Stimulated activated naive CD8-positive, alpha-beta T cell treated with anti-CD3 and anti-CD28 coated beads, Interleukin-15, Interleukin-2, amounts not matched to agents 100 U/mL and 50 U/mL, for 24 hours (primary cell): ENCODE measurements at places on chromosomes 2 and 18.

- no peak for DNase-seq
Measured at GRCh38 chr2:233892793-233893192, 24.4 kb upstream of the TRPM8 start.

GRCh38 chr2:149540138-149540537, 47.4 kb downstream of the MMADHC start:
- no peak for DNase-seq

DNA sequence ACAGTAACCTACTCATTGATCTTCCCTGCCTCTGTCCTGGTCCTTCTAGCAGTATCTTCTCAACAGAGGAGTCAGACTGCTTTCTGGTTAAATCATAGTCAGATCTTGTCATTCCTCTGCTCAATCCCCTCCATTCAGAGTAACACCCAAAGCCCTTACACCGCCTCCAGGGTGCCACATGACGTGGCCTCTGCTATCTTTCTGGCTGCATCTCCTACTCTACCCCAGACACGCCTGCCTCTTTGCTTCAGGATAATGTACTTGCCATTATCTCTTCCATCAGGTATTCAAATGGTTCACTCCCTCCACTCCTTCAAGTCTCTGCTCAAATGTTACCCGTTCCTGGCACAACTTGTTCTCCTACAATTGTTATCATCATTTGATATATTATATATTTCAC, 36.3 kb upstream of the ACVR2A start:
- no peak for DNase-seq

DNA sequence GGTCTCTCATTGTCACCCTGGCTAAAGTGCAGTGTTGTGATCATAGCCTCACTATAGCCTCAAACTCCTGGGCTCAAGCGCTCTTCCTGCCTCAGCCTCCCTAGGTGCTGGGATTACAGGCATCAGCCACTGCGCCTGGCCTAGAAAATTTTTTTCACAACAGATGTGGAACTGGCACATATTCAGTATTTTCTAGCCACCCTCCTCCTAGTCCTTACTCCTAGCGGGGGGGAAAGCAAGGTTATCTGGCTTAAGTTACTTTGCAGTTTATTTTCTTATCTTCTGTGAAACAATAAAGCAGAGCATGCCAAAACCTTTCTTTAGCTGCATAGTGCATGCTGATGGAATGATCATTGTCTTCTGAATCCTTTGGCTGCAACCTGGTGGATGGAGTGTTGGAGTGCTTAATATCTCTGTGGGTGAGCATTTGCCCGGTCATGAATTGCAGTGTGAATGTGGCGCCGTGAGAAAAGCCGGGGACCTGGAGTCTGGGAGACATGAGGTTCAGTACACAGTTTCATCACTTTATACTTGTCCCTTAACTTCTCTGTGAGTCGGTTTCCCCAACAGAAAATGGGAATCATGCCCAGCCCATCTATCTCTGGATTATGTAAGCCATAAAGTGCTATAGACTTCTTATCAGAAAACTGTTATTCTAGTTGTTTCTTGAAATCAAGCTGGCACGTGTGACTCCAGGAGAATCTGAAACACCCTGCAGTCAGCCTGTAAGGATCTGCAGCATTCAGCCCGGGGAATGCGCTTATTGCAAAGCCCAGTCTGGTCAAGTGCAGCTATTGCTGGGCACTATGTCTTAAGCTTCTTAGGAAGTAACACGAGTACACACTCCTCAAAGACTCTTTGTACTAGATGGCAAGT, 38.2 kb upstream of the MAP3K20 start:
- DNase-seq = no peak

GRCh38 chr2:177667626-177668025, 275.1 kb downstream of the AGPS start:
- DNase-seq = no peak

DNA sequence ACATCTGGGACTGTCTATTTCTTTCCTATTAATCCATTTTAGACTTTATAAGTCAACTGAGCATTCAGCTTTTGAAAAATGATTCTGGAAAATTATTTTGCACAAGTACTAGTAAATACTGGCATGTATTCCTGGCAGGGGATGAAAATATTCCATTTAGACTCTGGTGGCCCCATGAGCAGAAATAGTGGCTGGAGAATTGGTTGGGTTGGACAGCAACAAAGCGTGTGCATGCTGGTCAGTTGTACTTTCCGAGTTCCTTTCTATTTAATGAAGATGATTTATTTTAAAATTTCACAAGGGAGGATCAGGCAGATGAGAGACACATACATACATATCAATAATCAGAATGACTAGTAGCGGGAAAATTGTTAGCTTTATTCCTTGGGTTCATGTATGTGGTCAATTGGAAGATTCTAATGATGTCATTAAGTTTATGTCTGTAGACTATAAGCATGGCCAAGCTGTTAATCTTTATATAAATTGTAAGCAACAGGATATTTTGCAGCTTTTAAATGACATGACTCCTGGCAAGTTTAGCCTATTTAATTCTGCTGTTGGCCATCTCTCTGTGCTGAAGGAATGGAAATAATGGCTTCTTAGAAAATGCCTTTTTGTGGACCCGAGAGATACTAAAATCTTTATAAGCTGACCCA, 541.6 kb downstream of the SLC4A3 start:
- no peak for DNase-seq

DNA sequence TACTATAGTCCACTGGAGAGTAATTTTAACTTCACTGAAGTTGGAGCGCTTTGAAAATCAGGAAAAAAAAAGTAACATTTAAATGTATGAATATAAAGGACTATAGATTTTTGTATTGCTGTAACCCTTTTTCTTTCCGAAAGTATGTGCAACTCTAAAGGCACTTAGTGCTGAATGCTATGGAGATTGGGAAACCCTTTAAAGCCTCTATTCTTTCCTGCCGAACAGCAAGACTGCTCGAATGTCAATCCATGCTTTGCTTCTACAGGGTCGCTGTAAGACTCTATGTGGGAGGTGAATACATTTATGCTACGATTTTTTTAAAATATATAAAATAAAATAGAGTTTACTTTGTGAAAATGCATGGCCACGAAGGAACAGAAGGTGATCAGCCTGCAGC, 825 bp downstream of the GRB14 start:
- DNase-seq = no peak

DNA sequence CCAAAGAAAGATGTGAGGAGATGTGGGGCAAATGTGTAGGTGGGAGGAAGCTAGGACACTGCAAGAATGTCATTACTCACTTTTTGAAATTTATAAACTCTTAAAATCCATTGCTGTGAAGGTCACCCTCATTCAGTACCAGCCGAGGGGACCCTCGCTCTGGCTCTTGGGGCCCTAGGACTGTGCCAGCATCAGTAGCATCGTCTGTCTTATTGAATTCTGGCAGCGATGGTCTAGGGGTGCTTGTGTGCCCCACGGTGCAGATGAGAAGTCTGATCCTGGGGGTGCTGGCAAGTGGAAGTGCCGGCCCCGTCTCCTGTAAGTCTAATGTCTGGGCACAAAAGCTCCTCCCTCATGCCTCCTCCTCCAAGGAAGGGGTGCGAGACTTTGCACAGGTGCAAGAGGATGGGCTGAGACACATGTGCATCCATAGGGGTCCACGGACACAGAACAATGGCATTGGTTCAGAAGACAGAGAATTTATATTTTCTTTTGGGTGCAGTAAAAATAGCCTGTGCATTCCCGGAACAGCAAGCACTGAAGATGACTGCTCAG, 266.7 kb upstream of the HDAC4 start:
- DNase-seq = no peak

- no peak for DNase-seq
Measured at GRCh38 chr2:5894355-5894754, 202.2 kb downstream of the SOX11 start.

DNA sequence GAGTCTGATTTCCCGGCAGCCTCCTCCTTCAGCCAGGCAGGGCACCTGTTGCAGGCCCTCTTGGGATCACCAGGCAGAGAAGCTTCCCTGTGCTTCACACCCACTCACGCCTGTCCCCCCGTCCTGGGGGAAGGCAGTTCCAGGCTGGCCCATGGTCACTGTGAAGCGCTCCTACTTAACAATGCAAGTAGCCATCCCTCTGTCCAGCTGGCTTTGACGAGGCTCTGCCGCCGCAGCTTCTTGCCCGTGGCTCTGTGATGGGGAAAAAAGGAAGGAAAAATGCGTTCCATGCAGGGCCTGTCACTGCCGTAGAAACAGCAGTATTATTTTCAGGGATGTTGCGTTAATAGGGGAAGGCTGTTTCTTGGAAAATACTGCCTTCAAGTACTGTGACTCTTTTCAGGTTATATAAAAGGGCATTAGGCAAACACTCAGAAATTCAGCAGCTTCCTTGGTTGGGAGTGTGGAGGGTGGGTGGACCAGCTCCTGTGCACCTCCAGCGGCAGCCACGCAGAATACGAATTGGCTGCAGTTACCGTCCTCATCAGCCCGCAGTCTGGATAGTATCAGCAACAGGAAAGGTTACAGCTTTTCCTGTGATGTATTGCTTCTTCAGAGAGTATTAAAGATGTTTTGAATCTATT, 232.3 kb downstream of the KLHL29 start:
- DNase-seq = no peak

- DNase-seq = no peak
Measured at GRCh38 chr2:31302940-31303563, 69.1 kb downstream of the EHD3 start.

- no peak for DNase-seq
Measured at GRCh38 chr2:9217838-9218770, 11.5 kb downstream of the ASAP2 start.

GRCh38 chr2:9286554-9287399, 80.2 kb downstream of the ASAP2 start:
- DNase-seq = no peak
